ENCODE measurements at places on chromosomes 6 and 20.

DNA sequence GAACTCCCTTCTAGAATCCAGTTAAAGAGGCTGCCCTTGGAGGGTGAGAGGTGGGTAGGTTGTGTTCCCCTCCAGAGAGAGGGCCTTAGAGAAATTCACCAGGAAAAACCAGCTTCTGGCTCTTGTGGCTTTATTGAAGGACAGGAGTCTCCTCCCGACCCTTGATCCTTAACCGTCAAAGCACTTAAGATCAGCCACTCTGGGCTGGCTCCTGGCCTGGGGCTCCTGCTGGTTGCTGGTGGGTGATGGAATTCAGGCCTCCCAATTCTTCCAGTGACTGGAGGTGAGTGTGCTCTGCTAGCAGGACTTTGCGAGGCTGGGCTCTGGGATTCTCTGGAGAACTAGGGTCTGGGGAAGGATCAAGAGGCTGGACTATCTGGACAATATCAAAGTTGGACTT is 75.6 kb upstream of the LGSN start:
- no peak for DNase-seq

- no peak for DNase-seq
These were observed 159.4 kb upstream of the SULF2 start for GRCh38 chr20:47944682-47945081.

DNA sequence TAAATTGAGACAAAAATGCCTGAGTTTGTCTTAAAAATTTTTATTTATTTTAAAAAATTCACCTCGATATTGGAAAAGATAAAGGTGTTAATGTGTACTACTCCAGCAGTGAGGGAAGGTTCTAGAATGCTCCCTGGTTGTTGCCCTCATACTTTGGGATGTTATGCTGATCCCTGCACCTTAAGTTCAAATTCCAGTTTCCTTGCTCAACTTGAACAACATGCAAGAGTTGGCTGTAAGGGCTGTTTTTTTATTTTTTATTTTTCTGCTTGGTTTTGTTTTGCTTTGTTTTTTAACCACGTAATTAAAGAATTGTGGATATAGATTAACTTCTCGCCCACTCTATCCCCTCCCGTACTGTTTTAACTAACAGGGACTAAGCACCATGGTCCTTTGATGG is 158.7 kb upstream of the CITED2 start:
- DNase-seq: no peak

DNA sequence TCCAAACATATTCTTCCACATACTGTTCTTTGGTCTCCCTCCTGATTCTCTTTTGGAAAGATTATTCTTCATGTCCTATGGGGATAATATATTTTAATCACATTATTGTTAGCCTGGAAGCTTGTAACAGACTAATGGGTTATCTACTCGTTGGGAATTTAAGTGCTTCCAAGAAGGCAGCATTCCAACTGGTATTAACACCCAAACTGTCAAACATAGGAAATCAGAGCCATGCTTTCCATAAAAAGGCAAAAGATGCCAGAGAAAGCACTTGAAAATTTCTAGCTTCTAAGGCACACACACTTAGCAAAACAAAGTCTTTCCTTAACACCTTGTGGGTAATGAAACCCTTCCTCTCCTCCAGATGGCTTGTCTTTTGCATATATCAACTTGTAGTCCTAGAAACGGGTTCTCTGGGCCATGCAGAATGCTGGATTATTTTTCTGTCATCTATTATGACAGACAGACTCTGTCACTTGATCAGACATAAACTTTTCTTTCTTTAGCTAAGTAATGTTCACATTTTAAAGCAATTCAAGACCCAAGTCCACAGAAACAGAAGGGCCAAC is 41.5 kb downstream of the B4GALT5 start:
- DNase-seq: no peak

GRCh38 chr6:15280028-15280427 is 34.2 kb downstream of the JARID2 start:
- no peak for DNase-seq

DNA sequence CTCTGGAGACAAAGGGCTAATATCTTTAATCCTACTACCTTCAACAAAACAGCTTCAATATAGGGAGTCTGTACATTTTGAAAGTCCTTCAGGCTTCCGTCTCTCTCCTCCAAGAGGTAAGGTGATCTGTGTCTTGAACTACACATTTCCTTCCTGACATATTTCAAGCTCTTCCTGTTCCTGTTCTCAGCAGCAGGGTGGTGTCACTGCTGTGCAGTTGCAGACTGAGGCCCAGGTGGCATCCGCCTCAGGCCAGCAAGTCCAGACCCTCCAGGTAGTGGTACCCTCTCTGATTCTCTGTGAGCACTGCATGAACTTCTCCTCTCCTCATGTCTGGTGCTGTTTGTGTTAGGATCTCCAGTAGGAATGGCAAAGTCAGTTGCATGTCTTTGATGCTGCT is 7.8 kb downstream of the NFYA start:
- DNase-seq: no peak

- DNase-seq: no peak
These were observed 342.0 kb downstream of the SOX4 start for GRCh38 chr6:21935561-21936028.

DNA sequence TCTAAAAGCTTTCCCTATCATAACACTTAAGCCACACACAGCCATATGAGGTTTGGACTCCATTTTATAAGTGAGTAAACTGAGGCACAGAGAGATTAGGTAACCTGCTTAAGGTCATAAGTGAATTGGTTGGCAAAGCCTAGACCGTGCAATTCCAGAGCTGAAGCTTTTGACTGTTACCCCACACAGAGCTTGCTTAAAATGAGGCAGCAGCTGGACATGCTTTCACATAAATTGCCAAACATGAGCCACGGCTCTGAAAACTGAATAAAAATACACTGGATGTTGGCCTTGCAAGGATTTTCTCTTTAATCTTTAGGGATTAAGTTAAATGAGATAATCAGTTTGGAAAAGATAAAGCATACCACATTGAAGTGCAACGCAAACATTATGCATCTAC is 2.5 kb downstream of the RIPOR2 start:
- DNase-seq: no peak

- DNase-seq: no peak
These were observed 9.2 kb downstream of the SCGN start for GRCh38 chr6:25661129-25661779.

DNA sequence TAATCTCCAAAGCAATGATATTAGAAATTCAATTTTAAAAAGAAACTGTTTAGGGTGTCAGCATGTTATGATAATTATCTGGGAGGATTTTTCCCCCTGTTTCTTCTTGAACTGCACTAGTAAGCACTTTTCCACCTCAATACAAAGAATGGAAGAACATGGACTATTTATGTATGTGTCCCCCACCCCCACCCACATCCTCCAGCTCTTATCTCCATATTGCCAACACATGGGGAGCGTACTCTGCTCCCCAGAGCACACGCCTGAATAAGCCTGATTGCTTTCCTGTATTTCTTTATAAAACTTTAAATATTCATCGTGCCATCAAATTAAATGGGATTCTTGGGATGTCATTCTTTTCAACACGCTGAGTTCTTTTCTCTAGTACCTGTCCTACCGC is 11.4 kb upstream of the LRFN2 start:
- DNase-seq: no peak

DNA sequence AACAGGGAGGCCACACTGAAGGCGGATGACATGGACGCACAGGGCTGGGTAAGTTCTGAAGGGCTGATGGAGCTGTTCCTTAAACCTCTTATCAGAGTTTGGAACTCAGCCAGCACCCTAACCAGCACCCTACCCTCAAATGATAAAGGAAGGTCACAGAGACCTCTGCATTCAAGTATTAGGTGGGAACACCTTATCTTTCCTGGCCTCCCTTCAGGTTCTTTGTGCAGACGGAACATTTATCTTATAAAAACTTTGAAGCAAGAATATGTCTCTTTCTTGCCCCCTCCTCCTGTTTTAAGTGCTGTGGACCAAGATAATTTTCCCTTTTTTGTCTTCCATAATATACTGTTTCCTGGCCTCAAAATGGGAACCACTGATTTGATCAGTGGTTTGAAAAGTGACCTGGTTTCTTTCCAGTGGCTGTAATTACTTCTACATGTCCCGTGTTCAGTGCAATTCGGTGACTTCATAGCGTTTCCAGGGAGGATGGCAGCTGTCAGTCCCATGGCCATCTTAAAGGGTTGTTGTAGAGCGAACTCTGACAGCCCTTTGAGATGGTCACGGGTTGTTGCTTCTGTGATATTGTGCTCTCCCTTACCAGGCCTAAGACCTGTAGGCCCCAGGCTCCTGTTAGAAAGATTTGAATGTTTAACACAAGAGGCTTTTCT is 213.2 kb upstream of the MYLIP start:
- DNase-seq: no peak

GRCh38 chr6:23200946-23201345 is 631.6 kb downstream of the HDGFL1 start:
- no peak for DNase-seq

DNA sequence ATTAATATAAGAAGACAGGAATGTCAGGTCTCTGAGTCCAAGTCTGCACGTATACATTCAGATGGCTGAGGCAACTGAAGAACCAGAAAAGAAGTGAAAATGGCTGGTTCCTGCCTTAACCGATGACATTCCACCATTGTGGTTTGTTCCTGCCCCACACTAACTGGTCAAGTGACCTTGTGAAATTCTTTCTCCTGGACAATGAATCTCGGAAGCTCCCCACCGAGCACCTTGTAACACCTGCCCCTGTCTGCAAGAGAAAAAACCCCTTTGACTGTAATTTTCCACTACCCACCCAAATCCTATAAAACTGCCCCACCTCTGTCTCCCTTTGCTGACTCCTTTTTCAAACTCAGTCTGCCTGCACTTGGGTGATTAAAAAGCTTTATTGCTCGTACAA is 140.4 kb downstream of the SYNE1 start:
- DNase-seq: no peak

DNA sequence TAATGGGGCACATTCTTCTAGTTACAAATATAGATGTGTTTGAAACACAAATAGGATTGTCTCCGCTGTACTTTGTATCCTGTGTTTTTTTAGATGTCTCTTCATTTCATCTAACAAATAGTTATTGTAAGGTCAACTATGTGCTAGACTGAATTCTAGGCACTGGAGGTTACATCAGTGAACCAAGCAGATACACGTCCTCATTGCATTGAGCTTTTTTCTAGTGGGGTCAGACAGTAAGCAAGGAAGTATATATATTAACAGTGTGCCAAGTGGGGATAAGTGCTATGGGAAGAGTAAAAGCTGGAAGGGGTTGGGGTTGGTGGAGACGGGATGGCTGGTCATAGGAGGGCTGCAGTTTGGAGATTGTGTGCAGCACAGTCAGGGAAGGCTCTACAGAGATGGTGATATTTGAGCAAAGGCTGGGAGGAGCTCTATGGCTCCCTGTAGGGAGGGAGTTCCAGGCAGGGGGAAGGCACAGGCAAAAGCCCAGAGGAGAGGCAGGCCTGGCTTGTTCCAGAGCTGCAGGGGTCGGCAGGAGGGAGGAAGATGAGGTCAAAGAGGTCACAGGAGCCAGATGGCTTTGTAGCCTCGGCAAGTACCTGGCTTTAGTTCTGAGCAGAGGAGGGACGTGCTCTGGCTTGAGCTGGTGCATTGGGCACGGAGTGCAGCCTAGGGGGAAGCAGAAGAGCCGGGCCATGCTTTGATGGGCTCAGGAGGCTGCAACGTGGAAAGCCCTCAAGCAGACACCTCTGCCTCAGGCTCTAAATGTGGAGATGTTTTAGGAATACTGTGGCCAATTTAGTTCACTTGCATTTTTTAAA is 152.3 kb downstream of the ZDHHC14 start:
- no peak for DNase-seq

DNA sequence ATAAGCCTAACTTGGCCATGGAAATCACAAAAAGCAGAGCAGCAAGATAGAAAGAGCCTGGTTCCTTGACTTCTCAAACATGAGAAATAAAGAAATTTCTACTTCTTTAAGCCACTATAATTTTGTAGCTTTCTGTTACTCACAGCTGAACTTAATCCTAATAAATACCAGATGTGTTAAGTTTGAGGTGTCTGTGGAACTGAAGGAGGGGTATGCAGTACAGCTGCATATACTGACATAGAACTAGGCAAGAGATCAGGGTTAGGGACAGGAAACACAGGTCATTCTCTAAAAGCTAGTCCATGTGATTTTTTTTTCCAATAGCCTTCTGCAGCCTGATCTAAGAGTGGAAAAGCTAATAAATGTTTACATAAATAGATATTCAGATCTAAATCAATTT is 123.9 kb downstream of the COL12A1 start:
- DNase-seq: no peak

DNA sequence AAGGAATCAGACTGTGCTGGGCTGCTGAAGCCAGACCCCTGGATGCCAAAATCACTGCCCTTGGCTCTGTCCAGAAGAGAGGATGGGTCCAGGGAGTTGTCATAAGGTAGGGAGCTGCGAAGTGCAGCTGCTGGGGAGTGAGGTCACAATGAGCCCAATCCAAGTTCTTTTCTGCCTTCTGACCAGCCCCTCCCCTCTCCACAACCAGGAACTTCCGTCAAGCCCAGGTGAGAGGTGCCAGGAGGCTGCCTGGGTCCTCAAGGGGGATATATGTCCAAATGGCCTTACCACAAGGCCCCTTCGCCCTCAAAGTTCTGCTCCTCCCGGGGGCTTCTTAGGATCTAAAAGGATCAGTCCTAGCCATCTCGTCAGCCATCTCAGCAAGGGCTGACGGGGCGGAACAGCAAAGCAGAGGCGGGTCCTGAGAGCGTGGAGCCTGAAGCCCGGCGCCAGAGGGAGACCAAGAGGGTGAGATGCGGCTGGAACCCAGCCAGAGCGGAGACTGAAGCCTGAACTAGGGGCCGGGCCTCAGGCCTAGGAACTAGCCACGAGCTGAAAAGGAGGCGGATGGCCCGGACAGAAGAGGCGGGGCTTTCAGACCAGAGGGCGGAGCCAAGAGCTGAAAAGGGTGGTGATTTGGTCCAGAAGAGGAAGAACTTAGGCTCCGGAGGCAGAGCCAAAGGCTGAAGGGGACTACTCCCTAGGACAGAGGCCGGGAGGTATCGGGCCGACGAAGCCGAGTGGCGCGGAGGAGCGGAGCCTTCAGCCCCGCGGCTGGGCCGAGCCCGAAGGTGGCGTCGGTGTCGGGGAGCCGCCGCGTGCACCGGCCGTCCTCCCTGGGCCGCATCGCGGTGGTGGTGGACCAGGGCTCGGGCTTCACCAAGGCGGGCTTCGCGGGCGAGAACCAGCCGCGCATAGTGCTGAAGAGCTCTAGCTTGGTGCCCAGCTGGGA is at the start of gene ACTL10:
TSS of gene ACTL10 (plus strand) at position 651 of the 952 bp plus-strand sequence. CDS start 555 bp downstream, outside the sequence.
- no peak for DNase-seq

- DNase-seq: no peak
These were observed 92.6 kb downstream of the SNX5 start for GRCh38 chr20:17875981-17876385.
